ENCODE measurements at places on chromosomes 3 and 15. TPM values are rescaled to one million over a fixed set of nuclear protein-coding genes. Genes with fewer than 3 reads are reported as not detected.

HTR3E gene
- not detected for polyA plus RNA-seq

DNA sequence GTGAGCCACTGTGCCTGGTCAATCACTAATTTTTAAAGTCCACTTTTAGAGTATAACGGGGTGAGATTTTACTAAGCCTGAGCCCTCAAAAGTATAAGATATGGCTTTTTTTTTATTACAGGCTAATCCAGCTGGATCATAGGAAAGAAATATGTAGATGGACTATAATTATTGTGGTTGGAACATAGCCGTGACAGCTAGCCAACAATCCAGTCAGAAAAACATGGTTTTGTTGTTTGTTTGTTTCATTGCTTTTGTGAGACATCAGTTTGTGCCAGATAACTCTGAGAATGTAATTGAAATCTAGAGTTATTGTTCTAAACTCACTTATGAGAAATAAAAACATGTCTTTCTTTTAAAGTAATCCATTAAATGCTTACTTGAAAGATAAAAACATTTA lies 37.3 kb upstream of the ATOSA start:
- no peak for DNase-seq

SLC22A14 gene
- polyA plus RNA-seq = 0.09 TPM

SLC6A20 gene
- 0.10 TPM for polyA plus RNA-seq

All from urinary bladder (tissue), 4 donors.